IMR-90 (cell line): ENCODE measurements at places on chromosomes 13 and 19. TPM values are rescaled to one million over a fixed set of nuclear protein-coding genes. Genes with fewer than 3 reads are reported as not detected.

Gene SCN1B
- 2.0 and 2.2 TPM in 2 replicates for total RNA-seq

DNA sequence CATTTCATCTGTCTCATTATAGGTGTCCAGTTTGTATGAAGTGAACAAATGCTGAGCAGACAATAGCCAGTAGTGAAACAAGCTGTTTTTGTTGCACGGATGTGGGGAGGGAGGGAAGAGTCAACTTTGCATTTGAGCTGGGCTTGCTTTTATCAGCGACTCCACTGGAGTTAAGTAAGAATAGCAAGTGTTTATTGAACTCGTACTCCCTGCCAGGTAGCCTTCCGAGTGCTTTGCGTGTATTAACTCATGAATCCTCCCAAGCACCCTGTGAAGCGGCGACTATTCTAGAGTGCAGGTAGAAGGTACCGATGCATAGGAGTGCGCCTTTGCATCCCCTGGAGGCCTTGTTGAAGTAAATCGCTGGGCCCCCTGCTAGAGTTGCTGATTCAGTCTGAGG lies 4.7 kb upstream of the ZNF444 start:
- no peak for DNase-seq

GRCh38 chr13:28045861-28046260 lies 54.5 kb downstream of the FLT3 start:
- DNase-seq: no peak

GRCh38 chr19:47350630-47351029 lies 1.5 kb downstream of the DHX34 start:
- DNase-seq: no peak

Gene RFPL4AL1
- not detected in 2 replicates for total RNA-seq

GRCh38 chr19:49594157-49594992 lies 3.4 kb downstream of the PRR12 start:
- DNase-seq: no peak

GRCh38 chr19:8036434-8037099 lies 16.0 kb upstream of the CCL25 start:
- DNase-seq: no peak

DNA sequence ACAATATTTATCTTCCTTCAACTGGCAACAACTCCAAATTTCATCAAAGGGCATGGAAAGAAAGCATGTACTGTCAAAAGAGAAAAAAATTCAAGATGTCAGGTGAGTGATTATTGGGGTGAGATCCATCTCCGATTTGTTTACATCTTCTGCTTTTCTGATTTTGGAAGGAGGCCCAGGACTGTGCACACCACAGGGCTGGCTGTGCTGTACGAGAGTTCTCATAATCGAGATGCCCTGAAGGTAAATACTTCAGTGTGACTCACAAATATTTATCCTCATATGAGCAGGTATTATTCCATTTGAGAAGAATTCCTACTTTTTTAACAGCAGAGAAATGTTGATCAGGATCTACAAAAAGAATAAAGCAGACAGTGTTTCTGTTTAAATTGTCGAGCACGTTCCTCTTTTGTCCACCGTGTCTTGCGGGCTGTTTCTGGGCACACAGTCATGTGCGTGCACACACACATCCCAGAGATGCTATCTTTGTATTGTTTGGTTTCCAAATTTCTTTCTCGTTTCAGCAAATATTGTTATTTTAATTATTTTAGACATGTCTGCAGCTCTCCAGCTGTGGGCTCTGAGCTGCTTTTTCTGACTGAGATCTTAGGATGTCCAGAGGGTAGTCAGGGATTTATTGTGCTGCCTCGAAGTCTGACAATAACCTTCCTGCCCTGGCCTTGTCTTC lies 103.8 kb downstream of the KL start:
- peak; percentile 39 for DNase-seq

Gene ZNF135
- 1.9 and 2.7 TPM in 2 replicates for total RNA-seq

- DNase-seq: no peak
These were observed 24.2 kb upstream of the GATAD2A start for GRCh38 chr19:19381007-19381926.

Gene ZNF99
- not detected in 2 replicates for total RNA-seq

Gene SLC25A15
- 13.3 and 16.1 TPM in 2 replicates for total RNA-seq

DNA sequence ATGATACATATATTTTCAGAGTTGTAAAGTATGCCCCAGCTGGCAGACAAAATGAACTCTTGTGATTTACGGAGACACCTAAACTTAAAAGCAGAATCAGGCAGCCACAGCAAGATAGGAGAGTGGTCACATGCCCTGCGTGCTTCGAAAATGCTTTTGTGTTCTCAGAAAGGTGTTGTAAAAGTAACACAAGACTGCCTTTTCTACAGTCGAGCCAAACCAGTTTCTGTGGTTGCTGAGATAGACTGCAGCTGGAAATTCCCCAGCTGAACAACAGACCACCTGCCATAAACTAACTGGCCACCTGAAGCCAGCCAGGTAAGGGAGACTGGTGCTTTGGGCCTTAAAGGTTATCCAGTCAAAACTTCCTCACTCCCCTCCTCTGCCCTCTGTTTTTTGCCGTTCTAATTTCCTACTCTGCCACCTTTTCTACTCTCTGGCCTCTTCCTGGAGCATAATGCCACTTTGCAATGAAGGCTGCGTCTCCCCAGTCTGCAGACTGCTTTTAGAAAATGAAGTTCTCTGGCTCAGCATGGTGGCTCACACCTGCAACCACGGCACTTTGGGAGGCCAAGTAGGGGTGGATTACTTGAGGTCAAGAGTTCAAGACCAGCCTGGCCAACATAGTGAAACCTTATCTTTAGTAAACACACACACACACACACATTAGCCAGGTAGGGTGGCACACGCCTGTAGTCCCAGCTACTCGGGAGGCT lies 381.2 kb upstream of the SLITRK1 start:
- DNase-seq: no peak

- no peak for DNase-seq
These were observed 28.5 kb downstream of the GPC5 start for GRCh38 chr13:91426913-91427312.

- no peak for DNase-seq
These were observed 184.4 kb downstream of the TSHZ3 start for GRCh38 chr19:31164791-31165251.

Gene ZNF534
- total RNA-seq: not detected in 2 replicates

Gene KCNK6
- 2.7 and 2.8 TPM in 2 replicates for total RNA-seq

Gene GAPDHS
- not detected in 2 replicates for total RNA-seq

- DNase-seq: no peak
These were observed 21.9 kb downstream of the SMIM24 start for GRCh38 chr19:3458229-3459088.

DNA sequence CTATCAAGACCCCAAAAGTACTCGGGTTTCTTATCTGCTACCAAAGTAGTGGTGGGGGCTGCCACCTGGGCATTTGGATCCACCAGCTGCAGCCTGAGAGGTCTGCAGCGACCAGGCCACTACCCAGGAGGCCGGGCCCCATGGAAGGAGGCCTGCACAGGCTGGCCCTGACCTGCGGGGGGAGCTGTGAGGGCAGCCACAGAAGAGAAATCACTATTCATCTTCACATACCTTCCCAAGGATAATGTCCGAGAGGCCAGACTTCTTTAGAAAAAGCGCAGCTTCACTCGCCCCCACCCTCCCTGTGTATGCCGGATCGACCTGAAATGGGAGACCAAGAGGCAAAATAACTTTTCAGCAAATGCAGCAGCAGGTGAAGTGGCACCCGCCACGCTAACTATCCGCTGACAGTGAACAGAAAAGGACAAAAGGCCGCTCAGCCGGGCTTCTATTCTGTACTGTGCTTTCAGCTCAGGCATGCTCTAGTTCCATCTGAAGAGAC lies 30.1 kb downstream of the EPS15L1 start:
- DNase-seq: no peak

Gene HRC
- total RNA-seq: not detected in 2 replicates

DNA sequence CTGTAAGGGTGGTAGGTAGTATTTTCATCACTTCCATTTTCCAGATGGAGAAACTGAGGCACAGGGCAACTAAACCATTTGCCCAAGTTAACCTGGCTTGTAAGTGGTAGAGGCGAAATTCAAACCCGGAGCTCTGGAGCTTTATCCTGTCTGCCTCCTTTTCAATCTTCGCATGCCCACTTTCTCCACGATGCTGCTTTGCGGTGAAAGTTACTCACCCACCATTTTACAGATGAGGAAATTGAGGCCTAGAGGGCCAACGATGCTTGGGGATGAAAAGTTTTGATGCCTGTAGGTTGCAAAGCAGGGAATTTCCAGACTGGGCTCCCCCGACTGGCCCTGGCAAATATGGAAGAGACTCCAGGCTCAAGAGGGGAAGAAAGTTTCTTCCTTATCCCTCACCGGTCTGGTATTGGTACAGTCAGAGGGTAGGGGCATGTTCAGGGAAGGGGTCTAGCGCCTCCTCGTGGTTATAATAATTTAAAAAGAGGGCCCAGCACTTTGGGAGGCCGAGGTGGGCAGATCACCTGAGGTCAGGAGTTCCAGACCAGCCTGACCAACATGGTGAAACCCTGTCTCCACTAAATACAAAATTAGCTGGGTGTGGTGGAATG lies 1.9 kb upstream of the SH2D3A start:
- peak; percentile 19 for DNase-seq

DNA sequence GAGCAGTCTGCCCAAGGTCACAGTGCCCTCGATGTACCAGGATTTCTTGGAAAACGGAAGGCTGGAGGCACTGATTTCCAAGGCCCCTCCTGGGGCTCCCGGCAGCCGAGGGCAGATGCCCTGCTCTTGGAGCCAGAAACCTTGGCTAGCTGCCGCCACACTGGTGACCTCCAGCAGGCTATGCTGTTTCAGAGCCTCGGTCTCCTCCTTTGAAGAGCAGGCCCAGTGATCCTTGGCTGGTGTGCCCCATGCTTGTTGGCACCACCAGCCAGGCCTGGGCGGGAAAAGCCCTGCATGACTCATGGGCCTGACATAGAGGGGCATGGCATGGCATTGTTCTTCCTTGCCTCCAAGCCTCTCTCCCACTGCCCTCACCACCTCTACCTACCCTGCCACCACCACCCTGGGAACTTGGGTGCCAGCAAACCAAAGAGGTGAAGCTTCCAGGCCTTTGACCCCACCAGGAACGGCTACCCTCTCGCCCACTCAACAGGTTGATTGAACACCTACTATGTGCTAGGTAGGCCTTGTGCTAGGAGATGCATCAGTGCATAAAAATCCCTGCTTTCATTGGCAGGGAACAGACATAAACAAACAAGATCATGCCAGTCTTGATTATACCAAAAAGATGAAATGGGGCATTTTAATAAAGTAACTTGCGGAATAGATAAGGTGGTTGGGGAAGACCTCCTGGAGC lies 1.6 kb upstream of the CLEC11A start:
- DNase-seq: no peak

DNA sequence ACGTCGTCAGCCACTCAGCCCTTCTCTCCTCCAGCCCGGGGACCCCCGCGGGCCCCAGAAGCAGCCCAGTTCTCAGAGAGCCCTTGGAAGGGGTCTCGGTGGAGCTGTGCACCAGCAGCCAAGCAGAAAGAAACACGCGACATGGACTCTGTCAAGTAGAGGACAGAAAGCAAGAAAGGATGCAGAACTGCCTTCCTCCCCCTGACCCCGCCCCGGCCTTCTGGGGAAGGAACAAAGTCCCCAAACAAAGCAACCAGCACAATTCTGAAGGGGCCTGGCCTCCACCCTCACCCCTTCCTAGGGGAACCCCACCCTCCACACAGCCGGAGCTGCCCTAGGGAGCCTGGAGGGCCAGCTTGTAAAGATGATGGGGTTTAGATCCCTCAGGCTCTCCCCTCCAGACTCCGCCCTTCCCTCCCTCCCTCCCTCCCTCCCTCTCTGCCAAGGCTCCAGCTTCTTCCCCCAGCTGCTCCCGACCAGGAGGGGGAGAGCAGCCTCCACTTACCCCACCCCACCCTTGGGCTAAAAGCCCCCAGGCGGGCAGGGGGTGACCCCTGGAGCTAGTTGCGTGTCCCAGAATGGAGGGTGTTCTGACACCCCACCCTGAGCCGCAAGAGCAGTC lies 7.8 kb downstream of the LYL1 start:
- DNase-seq: no peak

DNA sequence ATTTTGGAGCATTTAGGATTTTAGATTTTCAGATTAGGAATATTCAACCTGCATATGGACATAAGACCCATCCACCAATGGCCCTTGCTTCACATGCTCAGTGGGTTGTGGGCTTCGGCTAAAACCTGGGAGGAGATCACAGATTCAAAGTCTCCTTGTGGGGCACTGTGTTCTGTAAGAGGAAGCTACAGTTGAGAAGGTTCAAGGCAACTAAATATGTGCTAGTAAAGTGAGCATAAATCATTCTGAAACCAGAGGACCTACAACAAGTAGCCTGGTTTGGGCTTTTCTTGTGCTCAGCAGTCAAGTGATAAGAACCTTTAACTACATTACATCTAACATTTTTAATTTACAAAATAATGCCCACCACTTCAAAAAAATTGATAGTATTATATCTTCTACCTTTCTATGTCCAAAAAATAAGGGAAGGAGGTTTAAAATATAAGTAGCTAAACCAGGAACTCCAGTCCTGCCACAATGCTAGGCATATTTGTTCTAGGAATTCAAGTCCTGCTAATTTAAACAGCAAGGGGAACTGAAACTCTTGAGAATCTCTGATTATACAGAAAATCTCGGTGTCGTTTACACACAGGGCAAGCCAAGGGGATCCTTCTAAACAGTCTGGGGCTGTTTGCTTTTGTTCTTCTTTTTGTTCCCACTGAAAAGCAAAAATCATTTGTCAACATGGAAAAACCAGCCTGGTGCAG lies 36.6 kb downstream of the FOXO1 start:
- no peak for DNase-seq

GRCh38 chr13:33785384-33785783 lies 32.6 kb upstream of the RFC3 start:
- no peak for DNase-seq

Gene ABCC4
- total RNA-seq: 41.4 and 56.1 TPM in 2 replicates

GRCh38 chr19:33691736-33692135 lies 70.0 kb downstream of the CHST8 start:
- no peak for DNase-seq

Gene ZNF790
- 4.3 and 6.4 TPM in 2 replicates for total RNA-seq

GRCh38 chr13:33285420-33286124 lies at the start of gene STARD13:
STARD13 (minus strand) TSS chr13:33285755; CDS start chr13:33285638, 117 bp downstream.
- peak; percentile 98 for DNase-seq

DNA sequence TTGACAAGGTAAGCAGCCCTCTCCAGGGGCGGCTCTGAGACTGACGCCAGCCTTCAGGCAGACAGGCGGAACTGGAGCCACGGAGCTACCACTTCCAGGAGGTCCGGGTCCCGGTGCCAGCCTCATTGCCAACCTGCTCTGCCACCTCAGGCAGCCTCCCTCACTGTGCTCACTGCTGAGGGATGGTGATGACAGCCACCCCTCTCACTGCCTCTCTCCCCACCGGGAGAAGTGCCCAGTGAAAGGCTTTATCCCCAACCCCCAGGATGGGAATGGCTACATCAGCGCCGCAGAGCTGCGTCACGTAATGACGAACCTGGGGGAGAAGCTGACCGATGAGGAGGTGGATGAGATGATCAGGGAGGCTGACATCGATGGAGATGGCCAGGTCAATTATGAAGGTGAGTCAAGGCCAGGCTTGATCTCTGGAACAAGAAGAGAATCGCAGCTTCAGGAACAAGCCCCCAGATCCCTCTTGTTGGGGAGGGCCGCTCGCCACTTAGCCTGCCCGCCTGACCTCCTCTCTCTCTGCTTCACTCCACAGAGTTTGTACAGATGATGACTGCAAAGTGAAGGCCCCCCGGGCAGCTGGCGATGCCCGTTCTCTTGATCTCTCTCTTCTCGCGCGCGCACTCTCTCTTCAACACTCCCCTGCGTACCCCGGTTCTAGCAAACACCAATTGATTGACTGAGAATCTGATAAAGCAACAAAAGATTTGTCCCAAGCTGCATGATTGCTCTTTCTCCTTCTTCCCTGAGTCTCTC lies 7.6 kb downstream of the CALM3 start:
- DNase-seq: no peak

GRCh38 chr13:19838865-19839275 lies 24.6 kb downstream of the ZMYM5 start:
- DNase-seq: peak; percentile 82

GRCh38 chr19:49425922-49426592 lies 869 bp downstream of the GFY start:
- no peak for DNase-seq
